Activated naive CD4-positive, alpha-beta T cell treated with Interleukin-2 at 50 U/mL for 16 hours (primary cell): ENCODE measurements at places on chromosomes 5 and 9.

DNA sequence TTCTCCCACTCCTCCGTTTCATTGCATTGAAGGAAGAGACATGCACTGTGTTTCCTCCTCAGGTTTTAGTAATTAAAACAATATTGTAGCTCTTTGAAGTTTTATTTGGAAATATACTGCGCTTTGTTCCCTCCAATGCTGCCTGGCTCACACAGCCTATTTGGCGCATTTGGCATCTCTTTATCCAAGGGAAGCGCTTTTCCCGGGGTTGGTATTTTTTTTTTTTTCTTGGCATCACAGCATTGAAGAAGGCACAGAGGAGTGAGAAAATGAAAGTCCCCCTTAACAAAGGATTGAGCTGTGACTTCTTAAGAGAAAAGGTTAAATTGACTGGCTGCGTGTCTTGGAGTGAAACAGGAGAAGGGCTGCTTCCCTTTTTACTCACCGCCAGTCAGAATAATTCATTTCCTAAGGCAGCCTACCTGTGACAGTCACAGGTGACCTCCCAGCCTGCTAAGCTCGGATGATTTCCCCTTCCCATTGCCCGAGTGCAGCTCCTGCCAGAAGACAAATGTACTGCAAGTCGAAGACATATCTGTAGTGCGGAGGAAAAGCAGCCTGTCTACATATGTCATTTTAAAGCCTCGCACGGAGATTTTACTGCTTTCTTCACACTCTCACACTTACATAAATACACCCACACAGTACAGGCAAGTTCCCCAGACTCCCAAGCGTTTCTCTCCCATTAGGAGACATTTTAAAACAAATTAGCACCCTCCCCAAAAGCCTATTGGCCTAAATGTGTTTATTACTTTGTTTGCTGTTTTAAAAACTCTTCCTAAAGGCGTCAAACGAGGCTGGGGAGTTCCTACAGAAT is 665.5 kb upstream of the ZNF608 start:
- DNase-seq = no peak

- DNase-seq = no peak
Observed at GRCh38 chr9:82284758-82285157, 296.2 kb downstream of the SPATA31D1 start.

GRCh38 chr5:158011422-158011821 is 152.5 kb upstream of the CLINT1 start:
- DNase-seq = no peak

DNA sequence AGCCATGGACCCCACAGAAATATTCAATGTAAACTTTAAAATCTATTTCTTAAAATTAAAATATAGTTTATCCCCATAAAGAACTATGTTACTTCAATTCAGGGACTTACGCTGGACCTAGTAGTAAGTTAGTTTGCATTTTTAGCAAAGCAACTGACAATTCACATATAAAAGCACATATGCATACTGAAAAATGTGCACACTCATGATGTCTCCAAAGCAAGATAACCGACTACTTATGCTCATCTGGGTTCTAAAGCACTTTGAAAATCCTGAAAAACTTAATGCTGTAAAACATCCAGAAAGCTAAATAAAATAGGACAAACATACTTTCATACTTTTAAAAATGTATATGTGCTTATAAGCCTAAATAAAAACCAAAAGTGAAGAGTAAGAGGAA is 264.4 kb upstream of the GAS1 start:
- DNase-seq = no peak

DNA sequence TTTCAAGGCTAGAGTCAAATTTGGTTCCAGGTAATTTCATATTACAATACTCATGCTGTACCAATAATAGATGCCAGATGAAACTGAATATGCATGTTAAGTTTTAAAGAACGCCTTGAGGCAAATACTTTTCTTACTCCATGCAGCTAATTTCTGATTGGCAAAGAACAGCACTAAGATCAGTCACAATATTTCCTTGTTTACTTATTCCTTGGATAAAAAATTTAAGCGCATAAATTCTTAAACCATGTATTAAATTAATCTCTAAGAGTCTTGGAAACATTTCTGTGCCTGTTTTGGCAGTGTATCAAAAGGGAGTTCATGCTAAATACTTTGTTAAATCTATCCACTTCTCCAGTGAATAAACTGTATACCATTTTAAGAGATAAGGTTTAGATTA is 173.5 kb downstream of the SLC12A2 start:
- DNase-seq = no peak

GRCh38 chr5:113246361-113246870 is 188.4 kb downstream of the TSSK1B start:
- DNase-seq = no peak

GRCh38 chr5:103117471-103117991 is 2.4 kb downstream of the GIN1 start:
- no peak for DNase-seq

DNA sequence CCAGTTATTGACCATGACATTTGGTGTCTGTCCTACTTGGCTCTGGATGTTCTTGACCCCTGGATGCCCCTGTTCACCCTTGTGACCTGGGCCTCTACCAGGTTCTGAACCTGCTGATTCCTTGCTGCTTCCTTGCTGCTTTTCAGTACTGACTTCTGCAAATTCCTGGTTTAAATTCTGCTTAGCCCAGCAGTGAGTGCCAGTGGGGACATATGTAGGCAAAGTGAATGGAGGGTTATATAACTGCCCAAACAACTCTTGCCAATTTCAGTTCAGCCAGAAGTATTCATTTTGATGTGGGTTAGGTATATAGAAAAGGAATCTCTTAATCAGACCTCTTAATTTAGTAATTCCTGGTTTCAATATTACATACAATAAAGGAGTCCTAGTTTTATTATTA is 220.6 kb downstream of the TAF11L14 start:
- DNase-seq = no peak

GRCh38 chr5:74627646-74628279 is 12.8 kb downstream of the ENC1 start:
- no peak for DNase-seq

- DNase-seq = no peak
Observed at GRCh38 chr5:170439223-170439943, 50.2 kb upstream of the KCNMB1 start.

- no peak for DNase-seq
Observed at GRCh38 chr5:37951946-37952721, 112.3 kb upstream of the GDNF start.

- DNase-seq = no peak
Observed at GRCh38 chr5:98993512-98993911, 64.7 kb upstream of the CHD1 start.

- no peak for DNase-seq
Observed at GRCh38 chr9:35673132-35674024, at the start of gene CA9. CA9 (plus strand) TSS chr9:35673928; CDS start chr9:35673960, 32 bp downstream.

DNA sequence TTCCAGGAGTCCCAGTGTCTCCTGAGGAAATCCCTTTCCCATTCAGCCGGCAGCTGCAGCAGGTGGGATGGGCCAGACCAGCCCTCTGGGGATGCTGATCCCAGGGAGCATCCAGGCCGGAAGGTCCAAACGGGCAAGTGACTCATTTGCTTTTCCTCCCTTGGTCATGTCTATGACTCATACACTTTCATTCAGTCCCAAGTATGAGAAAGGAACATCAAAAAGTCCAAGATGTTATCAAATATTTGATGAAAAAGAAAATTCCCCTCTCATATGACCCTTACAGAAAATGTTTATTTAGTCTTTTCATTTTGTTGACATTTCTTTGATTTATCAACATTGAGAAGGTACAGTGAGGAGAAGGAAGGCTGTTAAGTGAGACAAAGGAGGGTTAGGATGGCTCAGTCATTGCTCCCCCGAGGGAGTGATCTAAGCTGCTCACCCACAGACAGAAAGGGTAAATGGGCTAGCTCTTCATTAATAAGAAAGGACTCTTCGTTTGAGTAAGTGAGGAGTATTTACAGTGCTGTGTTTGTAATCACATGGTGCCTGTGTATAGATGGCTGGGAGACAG is 117.6 kb upstream of the ANKRD55 start:
- no peak for DNase-seq

GRCh38 chr5:40678026-40678425 is 1.7 kb upstream of the PTGER4 start:
- DNase-seq = no peak

DNA sequence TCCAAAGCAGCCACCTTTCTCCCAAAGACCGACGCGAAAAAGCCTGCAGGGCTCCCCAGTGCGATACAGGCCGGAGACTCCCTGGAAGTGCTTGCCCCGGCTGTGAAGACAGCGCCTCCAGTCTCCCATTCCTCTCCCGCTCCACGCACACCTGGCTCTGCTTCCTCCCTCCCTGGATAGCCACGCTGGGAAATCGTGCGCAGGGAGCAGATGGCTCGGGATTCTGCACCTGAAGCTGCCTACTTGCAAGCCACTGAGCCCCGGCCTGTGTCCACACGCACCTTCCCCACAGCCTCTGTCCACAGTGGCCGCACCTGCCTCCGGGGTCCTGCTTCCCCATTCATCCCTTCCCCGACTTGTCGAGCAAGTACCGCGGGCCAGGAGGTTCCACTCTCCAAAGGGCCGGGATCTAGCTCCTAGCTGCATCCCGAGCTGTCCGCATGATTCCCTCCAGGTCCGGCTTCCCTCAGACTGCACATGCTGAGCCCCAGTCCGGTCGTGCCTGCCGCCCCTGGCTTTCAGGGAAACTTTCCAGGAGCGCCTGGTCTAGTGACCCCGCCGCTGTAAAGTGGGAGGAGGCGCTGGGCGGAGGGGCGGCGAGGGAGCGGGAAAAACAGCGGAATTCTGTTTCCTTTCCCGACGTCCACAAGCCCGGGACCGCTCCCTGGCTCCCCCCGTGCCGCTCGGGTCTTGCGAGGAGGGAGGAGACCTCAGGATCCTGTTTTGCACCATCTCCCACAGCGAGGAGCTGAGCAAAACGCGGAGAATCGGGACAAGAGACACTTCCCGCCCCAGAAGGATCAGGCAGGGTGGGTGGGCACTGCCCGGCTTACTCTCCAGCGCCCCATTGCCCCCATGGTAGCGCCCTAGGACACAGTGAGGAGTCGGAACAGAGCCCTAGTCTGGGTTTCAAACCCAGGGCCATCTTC is 2.0 kb downstream of the SEMA6A start:
- DNase-seq = no peak

- no peak for DNase-seq
Observed at GRCh38 chr5:157456301-157456700, 3.7 kb upstream of the NIPAL4 start.

DNA sequence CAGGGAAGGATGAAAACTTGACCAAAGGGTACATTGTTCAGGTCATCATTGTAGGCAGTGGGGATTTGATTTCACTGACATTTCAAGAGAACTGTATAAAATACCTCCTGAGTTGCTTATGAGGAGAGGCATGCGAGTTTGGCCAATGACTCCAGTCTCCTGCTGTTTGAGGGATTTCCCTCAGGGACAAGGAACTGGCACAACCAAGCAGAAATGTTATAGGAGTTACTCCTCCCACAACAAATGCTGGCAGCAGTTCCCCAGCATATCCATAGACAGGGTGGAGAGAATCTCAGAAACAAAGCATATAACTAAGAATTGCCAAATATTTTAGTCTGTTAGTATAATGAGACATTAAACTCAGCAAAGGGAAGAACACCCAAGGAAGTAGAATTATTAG is 47.2 kb upstream of the FBXL7 start:
- no peak for DNase-seq

- no peak for DNase-seq
Observed at GRCh38 chr9:87270221-87270847, 227.3 kb upstream of the DAPK1 start.

GRCh38 chr9:106583751-106584150 is 279.2 kb upstream of the ZNF462 start:
- no peak for DNase-seq
